ENCODE measurements at places on chromosomes 6 and 20. TPM values are rescaled to one million over a fixed set of nuclear protein-coding genes. Genes with fewer than 3 reads are reported as not detected.
A peak's percentile ranks its signal among the peaks of the same experiment; 100 is the strongest.

DNA sequence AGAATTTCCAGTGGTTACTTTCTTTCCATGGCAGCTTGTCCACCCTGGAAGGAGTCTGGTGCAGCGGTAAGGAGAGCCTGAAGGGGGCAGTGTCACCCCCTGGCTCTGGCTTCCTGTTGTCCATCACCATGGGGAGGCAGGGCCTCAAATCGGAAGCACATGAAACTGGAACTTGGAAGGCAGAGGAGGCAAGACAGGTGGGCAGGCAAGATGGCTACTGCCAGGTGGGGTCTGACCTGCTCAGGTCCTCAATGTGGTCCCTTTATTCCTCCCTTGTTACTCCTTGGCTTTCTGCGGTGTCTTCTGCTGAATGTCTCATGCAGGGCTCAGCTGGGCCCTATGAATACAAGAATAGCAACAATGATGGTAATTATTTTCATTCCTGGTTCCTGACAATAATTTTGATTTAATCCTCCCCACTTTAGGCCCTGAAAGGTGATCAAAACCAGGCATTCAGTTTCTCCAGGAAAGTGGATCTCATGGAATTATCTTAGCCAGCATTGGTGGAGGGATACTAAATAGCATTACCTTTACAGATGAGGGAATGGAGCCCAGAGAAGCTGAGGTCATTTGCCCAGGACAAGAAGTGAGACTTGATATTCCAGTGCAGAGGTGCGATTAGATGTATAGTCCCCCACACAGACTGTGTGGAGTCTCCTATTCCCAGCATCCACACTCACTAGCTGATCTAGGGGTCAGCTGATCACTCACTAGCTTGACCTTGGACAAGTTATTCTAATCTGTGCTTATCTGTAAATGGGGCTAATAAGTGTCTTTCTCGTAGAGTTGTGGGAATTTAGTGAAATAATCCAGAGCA is 17.6 kb upstream of the SNAI1 start:
- DNase-seq: no peak

DNA sequence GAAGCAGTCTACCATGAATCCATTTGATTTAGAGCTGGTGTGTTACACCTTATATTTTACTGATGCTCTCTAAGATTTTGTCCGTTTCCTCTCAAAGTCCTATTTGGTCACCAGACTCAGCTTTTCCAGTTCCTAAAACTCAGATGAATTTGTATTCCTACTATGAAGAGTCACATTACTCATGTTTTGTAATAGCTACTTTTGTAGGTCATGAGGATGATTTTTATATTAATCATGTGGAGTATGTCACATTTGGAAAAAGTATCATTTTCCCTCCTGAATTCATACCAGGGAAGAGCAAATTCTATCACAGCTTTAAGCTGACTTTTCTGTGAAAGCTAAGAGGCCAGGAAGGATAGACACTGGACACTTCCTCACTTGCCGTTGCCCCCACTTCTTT is 140.6 kb upstream of the SCGN start:
- no peak for DNase-seq

- peak; percentile 37 for DNase-seq
Measured at GRCh38 chr20:63167026-63167917, 48.7 kb downstream of the YTHDF1 start.

- DNase-seq: no peak
Measured at GRCh38 chr6:134508862-134509498, 191.1 kb upstream of the SGK1 start.

DNA sequence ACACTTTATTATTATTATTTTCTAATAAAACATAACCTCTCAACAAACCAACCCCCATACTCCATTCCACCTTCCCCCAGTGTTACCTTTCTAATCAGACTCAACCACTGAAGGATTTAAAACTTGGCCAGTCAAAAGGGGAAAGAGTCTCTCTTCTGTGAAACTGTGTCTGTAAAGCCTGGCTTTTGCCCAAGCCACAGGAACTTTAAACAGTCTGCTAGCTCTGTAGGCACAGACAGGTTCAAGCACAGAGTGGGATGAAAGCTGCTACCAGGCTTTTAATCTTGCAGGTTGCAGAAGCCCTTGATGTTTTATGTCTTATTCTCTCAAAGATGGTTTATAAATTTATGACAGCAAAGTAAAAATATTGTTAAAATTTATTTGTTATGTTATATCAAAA is 585.7 kb downstream of the TENT5A start:
- no peak for DNase-seq

- no peak for DNase-seq
Measured at GRCh38 chr6:87756858-87757257, 54.8 kb upstream of the AKIRIN2 start.

DNA sequence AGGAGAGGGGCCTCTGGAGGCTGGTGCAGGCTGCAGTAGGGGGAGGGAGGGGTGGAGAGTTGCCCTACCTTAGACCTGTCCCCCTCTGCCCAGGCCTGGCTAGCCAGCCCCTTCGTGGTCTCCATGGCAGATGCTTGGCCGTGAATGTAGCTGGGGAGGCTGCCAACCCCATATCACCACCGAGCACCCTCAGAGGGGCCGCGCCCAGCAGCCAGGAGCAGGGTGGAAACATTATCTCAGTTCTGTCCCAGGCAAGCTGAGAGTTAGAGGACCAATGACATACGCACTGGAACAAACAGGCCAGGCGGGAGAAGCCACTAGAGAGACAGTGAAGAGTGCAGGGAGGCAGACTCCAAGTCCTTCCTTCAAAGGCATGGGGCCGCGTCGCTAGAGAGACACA is 66.5 kb downstream of the LRFN2 start:
- DNase-seq: no peak

DNA sequence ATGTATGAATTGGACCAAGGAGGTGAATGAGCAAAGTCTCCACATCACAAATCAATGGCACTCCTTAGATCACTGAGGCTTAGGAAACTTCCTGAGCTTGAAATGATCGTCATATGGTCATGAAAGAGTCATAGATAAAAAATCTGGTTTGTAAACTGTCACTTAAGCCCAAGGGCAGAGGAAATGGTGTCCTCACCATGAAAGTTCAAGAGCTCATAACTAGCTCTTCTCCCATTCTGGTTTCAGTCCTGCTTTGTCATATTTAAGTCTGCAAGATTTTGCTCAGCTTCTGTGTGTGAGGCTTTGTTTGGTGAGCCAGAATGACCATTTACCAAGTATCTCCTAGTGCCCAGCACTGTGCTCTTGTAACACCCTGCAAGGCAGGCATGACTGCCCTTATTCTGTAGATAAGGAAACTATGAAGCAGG is 60.5 kb downstream of the GJA10 start:
- DNase-seq: no peak

- peak; percentile 21 for DNase-seq
Measured at GRCh38 chr6:7468382-7469081, 72.9 kb upstream of the DSP start.

GRCh38 chr6:166318227-166318626 is 10.0 kb upstream of the PRR18 start:
- no peak for DNase-seq

- DNase-seq: no peak
Measured at GRCh38 chr6:70725817-70726415, 58.2 kb downstream of the SMAP1 start.

DNA sequence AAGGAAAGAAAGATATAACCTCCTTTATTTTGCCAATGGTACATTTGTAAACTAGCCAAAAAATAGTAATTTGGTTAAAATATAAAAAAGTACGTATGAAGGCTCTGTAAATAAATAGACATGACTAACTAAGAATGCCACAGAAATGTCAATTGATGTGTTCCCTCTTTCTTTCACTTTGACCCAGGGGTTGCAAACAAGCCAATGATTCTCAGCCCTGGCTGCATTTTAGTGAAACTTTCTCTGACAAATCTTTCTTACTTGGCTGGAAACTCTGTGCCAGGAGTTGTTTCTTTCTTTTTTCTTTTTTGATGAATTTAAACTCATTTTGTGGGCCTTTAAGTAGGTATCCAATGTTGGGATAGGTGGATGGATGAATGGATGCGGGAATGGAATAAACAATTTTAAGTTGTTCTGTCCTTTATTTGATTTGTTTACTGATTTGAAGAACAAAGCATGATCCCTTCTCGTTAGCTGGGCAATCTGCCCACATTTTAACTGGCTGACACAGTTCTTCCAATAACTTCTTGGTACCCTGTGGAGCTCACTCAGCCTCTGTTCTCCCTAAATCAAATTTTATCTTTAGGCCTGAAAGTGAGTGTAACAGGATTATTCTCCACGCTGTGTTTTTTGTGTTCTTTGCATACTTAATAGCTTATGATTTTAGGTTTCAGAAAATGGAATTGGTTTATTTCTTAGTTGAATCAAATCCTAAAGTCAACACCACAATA is 58.6 kb upstream of the GCLC start:
- no peak for DNase-seq

GRCh38 chr6:4610256-4610655 is 165.9 kb upstream of the CDYL start:
- DNase-seq: no peak

GRCh38 chr6:41921712-41921998 is 356 bp downstream of the BYSL start:
- DNase-seq: no peak

ABHD16B gene
- polyA plus RNA-seq: 3.2 TPM

CCNC gene
- 12.4 TPM for polyA plus RNA-seq

GTSF1L gene
- polyA plus RNA-seq: not detected

KCNB1 gene
- 1.8 TPM for polyA plus RNA-seq

TGM2 gene
- polyA plus RNA-seq: 23.6 TPM

ARG1 gene
- polyA plus RNA-seq: 0.09 TPM

SMIM29 gene
- polyA plus RNA-seq: 100 TPM

MTRF1L gene
- 55.9 TPM for polyA plus RNA-seq

SPDEF gene
- 0.03 TPM for polyA plus RNA-seq

DEF6 gene
- polyA plus RNA-seq: 0.43 TPM

OOEP gene
- 0.15 TPM for polyA plus RNA-seq

RIPOR3 gene
- polyA plus RNA-seq: 5.7 TPM

SLC32A1 gene
- not detected for polyA plus RNA-seq

All from psoas muscle (tissue), 8 donors.